COR-L47 (cell line): ENCODE measurements at places on chromosomes 11 and 22.

GRCh38 chr11:75592715-75593114 is 30.7 kb downstream of the SERPINH1 start:
- peak; percentile 72 for DNase-seq

DNA sequence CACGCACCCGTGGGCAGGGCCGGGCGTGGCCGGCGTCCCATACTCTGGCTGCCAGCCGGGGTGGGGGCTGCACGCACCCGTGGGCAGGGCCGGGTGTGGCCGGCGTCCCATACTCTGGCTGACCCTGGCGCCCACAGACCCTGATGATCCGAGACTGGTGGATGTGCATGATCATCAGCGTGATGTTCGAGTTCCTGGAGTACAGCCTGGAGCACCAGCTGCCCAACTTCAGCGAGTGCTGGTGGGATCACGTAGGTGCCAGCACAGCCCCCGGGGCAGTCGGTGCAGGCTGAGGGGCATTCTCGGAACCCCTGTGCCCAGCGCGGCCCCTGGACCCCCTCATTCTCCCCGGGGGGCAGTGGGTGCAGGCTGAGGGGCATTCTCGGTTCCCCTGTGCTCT is 19.0 kb downstream of the RNH1 start:
- no peak for DNase-seq

DNA sequence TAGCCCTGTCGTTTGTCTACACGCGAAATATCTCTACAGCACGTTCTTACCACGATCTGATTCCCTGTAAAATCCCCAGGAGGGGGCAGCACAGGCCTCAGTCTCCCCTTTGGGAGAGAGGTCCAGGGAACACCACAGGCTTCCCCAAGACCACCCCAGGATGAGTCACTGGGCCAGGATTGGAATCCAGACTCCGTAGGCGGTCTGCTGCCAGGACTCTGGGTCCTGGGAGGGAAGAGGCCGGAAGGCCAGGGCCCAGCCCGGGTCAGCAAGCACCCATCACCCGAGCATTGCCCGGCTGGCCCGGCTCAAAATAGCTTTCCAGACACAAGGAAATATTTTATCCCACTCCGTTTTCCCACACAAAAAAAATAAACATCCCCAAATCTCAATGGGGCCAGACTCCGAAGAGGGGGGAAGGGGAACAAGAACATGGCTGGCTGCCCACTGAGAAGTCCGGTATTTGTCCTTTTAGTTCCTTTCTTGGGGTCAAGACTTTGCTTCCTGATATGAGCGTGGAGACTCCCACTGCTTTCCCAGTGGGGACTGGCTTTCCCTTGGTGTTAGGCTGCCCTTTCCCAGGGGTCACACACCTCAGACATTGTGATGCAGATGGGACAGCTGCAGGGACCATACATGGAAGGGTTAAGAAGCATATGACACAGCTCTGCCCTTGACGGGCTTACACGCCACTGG is 91.3 kb downstream of the LRRC32 start:
- no peak for DNase-seq

- peak; percentile 86 for DNase-seq
Measured at GRCh38 chr11:12110201-12110713, at the start of gene MICAL2. MICAL2 (plus strand) TSS chr11:12110590; CDS start chr11:12162156, 51,566 bp downstream.

DNA sequence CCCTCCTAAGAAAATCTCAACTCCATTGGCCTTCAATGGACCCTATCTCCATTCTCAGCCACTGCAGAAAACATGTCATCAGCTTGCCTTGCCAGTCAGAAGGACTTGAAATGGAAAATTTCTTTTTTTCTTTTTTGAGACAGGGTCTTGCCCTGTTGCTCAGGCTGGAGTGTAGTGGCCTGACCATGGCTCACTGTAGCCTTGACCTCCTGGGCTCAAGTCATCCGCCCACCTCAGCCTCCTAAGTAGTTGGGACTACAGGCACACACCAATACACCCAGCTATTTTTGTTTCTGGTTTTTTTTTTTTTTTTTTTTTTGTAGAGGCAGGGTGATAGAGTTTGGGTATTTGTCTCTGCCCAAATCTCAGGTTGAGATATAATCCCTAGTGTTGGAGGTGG is 29.0 kb downstream of the AGBL2 start:
- no peak for DNase-seq

DNA sequence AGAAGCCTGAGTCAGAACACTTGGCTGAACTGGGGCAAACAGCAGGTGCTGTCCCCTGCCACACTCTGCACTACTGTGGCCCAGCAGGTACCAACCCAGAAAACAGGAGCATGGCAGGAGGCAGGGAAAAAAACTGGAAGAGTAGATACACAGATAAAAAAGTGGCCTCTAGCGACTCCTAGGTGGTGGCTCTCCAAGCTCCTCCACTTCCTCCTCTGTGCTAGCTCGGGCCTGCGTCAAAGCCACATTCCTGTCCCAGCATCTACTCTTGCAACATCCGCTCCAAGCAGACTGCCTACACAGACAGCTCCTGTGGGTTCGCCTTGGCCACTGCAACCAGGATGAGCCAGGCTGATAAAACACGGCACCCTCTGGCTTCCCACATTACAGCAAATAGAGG is 6.9 kb downstream of the OR8B12 start:
- no peak for DNase-seq

DNA sequence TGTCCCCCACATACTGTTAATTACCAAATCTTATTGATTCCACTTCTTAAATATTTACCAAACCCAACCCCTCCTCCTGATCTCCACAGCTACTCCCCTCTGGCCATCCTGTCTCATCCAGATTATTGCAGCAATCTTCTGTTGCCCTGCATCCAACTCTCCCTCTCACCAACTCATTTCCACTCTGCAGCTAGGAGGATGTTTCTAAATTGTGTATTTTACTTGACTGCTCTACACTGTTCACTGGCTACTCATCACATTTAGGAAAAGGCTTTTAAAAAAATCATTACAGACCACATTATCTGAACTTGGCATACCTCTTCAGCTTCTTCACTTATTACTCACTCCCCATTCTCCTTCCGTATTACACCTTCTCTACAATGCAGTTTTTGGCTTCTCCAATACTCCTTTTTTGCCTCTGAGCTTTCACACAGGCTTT is 117.9 kb downstream of the ATG16L2 start:
- no peak for DNase-seq
